ENCODE measurements at places on chromosomes 7 and 10. TPM values are rescaled to one million over a fixed set of nuclear protein-coding genes. Genes with fewer than 3 reads are reported as not detected.

GRCh38 chr10:18303851-18304801, 163.9 kb downstream of the CACNB2 start:
- DNase-seq: no peak

IDI2 gene
- total RNA-seq: not detected

GRCh38 chr7:105452085-105452484, 63.4 kb upstream of the SRPK2 start:
- no peak for DNase-seq

- peak; percentile 63 for DNase-seq
Measured at GRCh38 chr7:2417981-2418481, 14.6 kb downstream of the CHST12 start.

DNA sequence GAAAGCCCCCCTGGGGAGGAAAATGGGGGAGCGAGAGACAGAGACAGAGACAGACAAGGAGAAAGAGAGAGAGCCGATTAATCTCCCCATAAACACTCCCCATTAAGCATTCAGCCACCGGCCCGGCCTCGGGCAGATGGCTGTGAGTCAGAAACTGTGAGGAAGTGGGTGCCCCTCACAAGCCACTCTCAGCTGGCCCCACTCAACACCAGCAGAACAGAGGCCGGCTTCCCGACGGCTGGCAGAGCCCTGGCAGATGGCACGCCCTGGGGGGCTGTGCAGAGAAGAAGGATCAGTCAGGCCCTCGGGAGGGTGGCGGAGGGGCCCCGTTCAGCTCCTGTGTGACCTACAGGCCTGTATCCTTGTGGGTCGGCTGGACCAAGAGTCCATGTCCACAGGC, 41.2 kb downstream of the CAMK2B start:
- DNase-seq: peak; percentile 24

DNA sequence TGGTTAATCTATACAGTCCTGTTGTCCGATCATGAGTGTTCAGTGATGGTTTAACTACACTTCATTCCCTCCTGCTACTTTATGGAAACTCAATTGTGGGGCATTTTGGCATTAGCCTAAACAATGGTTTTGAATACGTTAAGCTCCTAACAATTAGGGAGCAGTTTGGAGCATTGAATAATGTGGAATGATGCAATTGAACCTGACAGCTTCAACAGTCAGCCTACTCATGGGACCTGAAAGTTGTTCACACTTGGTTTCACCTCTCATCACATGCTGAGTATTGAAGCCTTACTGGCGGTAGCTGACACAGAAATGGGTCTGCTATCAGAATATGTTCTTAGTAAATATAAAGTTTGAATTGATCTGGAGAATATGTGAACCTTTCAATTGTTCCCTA, 186.1 kb downstream of the MLLT10 start:
- DNase-seq: no peak

PIK3CG gene
- total RNA-seq: 2.4 TPM

GRCh38 chr7:3156508-3156907, 112.8 kb upstream of the CARD11 start:
- no peak for DNase-seq

DNA sequence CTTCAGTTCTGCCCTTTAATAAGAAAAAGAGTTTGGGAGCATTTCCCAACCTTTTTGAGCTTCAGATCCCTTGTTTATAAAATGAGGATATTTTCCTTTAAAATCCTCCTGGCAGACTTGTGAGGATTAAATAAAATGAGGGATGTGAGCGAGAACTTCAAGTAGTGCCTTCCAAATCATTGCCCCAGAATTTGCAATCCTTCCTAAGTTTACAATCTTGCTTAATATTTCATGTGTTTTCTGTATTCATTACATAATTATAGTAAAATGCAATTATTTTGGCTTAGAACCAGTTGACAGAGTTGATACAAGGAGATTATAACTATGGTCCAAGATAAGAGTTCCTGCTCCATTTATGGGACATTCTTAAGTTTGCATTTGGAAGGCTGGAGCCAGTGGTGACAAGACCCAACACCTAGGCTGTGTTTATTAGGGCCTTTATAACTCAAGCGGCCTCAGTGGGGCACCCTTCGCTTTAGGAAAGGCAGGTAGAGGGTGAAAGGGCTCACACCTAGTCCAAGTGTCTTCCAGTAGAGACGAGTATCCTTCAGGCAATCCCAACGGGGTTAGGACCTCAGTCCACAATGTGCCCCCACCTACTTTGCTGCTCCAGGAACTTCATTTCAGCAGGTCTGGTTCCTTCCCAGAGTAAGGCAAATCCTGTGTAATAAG, 317.5 kb downstream of the WDR11 start:
- DNase-seq: no peak

- no peak for DNase-seq
Measured at GRCh38 chr10:61000769-61001730, 57.1 kb upstream of the RHOBTB1 start.

DNA sequence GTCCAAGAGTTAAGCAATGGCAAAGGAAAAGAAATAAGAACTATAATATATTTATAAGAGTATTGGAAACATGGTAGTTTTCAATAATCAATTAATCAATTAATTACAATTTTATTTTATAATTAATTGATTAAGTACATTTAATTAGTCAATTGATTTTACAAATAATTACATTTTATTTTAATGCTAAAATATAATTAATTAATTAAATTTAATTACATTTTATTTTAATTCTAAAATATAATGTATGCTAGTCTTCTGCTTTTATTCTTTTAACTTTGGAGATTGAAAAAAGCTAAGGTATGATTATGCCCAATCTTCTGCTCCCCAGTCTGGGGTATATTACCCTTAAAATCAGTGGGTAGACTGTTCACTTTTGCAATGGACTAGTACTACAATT, 686.8 kb upstream of the LRRTM3 start:
- DNase-seq: no peak

FAM241B gene
- total RNA-seq: 3.7 TPM

DNA sequence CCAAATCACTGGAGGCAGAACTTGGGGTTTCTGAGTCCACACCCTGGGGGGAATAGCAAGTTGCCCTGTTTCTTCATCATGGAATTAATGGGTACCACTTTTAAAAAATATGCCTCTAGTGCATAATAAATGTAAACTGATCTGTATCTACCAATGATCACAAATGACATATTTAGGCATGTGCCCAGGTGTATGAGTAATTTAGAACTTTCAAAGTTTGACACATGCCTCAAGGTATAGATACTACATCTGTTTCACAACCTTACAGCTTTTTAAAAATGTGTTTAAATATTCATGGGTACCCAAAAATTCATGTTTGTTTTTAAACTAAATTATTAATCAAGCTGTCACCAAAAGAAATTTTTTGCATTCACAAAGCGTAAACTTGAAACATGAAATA, 226.0 kb downstream of the KIAA1217 start:
- DNase-seq: no peak

- no peak for DNase-seq
Measured at GRCh38 chr10:95728526-95728925, 27.4 kb upstream of the ENTPD1 start.

GRCh38 chr7:4689668-4690067, 7.6 kb downstream of the FOXK1 start:
- no peak for DNase-seq

GRCh38 chr7:128833148-128833945, 3.1 kb downstream of the FLNC start:
- peak; percentile 75 for DNase-seq

PON3 gene
- 0.99 TPM for total RNA-seq

DNA sequence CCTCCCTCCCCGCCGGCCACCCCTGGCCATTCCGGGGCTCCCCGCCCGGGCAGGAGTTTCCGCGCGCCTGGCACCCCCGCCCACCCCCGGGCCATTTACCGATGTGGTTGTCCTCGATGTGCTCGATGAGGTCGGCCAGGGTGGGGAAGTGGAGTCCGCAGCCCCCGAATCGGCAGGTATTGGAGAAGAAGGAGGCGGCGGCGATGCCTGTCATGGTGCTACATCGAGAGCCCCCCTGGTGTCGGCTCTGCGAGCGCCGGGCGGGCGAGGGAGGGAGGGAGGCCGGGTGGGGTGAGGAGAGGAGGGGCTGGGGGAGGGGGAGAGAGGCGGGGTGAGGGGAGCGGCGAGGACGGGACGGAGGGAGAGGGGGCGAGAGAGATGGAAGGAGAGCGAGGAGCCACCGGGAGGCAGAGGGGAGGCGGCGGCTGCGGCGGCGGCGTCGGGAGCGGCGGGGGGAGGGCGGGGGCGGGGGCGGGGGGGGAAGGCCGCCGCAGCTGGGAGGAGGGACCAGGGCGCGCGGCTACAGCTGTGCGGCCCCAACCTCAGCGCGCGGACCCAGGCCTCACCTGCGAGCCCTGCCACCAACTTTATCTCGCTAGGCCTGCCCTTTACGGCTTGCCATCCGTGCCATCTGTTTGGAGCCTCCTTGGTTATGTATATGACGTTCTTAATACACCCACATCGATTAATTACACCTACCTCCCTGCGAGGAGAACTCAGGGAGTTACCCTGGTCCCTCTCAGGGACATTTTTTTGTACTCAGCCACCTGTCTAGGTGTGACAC, at the start of gene JAZF1:
TSS of gene JAZF1 (minus strand) at position 432 of the 784 bp plus-strand sequence.
- peak; percentile 68 for DNase-seq

RABGEF1 gene
- total RNA-seq: 16.0 TPM

GRCh38 chr7:90262438-90262837, 17.5 kb downstream of the CFAP69 start:
- no peak for DNase-seq

TMEM236 gene
- 0.71 TPM for total RNA-seq

- DNase-seq: peak; percentile 23
Measured at GRCh38 chr10:124579011-124579399, 117.4 kb downstream of the LHPP start.

DNA sequence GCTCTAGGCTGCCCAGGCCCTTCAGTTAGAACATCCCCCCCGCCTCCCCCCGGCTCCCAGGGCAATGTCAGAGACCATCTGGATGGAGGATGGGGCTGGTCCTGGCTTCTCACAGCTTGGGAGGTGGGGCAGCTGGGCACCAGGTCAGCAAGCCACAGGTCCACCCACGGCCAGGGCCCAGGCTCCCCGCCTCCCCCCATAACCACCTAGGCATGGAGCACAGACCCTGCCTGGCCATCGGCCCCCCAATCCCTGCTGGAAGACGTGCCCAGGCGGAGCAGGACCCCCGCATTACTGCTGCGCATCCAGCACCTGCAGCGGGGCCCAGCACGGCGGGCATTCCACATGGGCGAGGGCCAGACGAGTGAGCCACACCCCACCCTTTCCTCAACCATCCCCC, 169.6 kb downstream of the ELFN1 start:
- peak; percentile 12 for DNase-seq

GRCh38 chr10:110220398-110220797, 13.0 kb downstream of the MXI1 start:
- DNase-seq: no peak

EPHA1 gene
- total RNA-seq: 0.16 TPM

SFTPD gene
- not detected for total RNA-seq

CFAP46 gene
- total RNA-seq: 1.2 TPM

RAMP3 gene
- total RNA-seq: 55.0 TPM

DNA sequence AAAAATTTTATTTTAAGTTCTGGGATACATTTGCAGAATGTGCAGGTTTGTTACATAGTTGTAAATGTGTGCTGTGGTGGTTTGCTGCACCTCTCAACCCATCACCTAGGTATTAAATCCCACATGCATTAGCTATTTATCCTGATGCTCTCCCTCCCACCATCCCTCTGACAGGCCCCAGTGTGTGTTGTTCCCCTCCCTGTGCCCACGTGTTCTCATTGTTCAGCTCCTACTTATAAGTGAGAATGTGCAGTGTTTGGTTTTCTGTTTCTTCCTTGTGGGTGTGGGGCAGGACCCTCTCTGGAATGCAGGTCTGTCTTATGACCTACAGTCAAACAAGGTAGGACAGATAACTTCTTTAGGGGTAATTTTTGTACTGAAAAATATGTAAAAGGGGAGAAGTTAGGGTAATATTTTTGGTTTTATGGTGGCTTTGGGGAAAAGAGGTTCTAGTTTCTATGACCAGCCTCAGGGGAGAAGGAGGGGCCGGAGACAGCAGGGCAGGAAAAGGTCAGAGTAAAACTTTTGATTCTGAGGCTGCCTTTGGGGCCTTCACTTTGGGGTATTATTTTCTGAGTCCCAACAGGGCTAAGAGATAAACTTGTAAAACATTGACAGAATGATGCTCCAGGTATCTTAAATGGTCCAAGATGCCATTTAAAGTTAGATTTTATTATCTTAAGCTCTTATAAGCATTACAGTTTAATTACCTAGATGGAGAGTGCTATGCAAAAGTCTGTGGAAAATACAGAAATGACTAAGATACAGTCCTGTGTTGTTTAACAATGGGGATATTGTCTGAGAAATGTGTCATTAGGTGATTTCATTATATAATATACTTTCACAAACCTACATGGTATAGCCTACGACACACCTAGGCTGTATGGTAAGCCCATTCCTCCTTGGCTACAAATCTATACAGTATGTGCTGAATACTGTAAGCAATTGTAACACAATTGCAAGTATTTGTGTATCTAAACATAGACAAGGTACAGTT, 354.8 kb downstream of the ABCA13 start:
- DNase-seq: no peak

DNA sequence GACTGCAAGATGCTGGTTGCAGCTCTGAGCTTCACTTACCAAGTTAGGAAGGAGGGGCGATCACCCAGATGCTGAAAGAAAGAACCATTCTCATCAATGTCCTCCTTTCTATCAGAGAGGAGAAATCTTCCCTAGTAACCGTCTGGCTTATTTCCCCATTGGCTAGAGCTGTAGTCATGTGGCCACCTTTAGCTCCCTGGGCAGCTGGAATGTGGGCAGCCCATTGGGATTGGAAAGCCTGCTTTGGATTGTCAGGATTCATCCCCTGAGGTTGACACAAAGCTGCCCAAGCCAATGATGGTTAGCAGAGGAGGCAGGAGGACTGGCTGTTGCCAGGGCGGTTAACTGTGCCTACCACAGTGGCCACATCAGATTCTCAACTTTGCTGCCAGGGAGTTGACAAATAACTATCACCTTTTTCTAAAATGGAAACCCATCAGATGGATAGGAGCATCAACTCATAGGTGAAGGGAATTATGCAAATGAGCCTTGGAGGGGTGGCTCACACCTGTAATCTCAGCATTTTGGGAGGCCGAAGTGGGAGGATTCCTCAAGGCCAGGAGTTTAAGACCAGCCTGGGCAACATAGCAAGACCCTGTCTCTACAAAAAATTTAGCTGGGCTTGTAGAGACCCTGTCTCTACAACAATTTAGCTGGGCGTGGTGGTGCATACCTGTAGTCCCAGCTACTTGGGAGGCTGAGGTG, 206.4 kb upstream of the GALNT17 start:
- no peak for DNase-seq

Data from left cardiac atrium (tissue), 4 donors.